CD4-positive, alpha-beta memory T cell (primary cell): ENCODE measurements at places on chromosomes 2 and 18. TPM values are rescaled to one million over a fixed set of nuclear protein-coding genes. Genes with fewer than 3 reads are reported as not detected.

DNA sequence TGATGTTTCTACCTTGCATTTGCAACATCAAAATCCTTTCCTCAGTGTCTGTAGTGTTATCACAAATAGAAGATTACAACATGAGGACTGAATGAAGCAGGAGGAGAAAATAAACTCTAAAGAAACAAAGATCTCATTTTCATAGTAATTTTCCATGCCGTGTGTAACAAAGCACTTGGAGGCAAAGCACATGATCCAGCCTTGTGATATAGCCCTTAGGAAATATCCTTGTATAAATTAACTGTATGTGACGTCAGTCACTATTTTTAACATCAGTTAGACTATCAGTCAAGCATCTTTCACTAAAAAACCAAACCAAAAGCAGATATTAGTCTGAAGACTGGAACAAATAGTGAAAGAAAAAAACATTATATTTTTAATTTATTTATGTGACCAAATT is 492.1 kb upstream of the CNTNAP5 start:
- no peaks in the 10 kb centered on the region for H3K36me3 ChIP-seq
- no peak overlapping the region for H3K27ac ChIP-seq

GRCh38 chr18:68035774-68036522 is 519.4 kb upstream of the DSEL start:
- H3K27me3 ChIP-seq, result no peaks in the 10 kb centered on the region
- no peaks in the 10 kb centered on the region for H3K4me1 ChIP-seq
- no peaks in the 10 kb centered on the region for H3K36me3 ChIP-seq
- no peak for DNase-seq
- no peak overlapping the region for H3K4me3 ChIP-seq
- H3K27ac ChIP-seq, result no peak overlapping the region

Gene KCTD1
- 3.4 TPM for total RNA-seq

Gene COX7A2L
- total RNA-seq, result 77.7 TPM
